Activated CD8-positive, alpha-beta memory T cell treated with anti-CD3 and anti-CD28 coated beads for 48 hours (primary cell): ENCODE measurements at places on chromosomes 13 and 19.

GRCh38 chr19:30854207-30854606 is 482.0 kb downstream of the ZNF536 start:
- no peak for DNase-seq

- DNase-seq: no peak
Measured at GRCh38 chr13:27037571-27037970, 134.0 kb downstream of the USP12 start.

DNA sequence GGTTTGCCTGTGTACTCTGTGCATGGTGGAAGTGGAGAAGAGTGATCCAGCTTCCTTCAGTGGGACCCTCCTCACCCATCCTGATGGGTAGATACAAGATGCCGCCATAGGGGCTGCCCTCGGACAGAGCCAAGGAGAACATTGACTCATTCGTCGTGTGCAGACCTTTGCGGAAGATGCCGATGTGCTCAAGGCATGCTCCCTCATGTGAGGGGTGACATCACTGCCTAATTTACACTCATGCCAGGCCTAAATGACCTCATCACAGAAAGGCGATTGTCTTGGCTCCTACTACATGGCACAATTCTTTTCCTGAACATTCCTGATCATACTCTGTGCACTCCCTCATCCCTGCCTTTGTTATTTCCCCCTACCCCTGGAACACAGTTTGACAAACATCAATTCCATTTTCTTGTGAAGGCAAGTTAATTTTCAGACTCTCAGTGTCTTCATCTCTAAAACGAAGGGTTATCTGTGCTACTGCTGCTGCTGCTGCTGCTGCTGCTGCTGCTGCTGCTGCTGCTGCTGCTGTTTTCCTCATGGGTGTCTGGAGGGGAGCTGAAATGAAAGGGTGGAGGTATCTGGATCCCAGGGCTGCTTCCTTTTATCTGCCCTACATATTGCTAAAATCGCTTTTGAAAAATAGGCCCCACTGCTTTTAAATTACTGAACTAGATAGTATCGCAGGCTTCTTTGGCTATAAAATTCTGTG is 146.5 kb upstream of the ARGLU1 start:
- no peak for DNase-seq

DNA sequence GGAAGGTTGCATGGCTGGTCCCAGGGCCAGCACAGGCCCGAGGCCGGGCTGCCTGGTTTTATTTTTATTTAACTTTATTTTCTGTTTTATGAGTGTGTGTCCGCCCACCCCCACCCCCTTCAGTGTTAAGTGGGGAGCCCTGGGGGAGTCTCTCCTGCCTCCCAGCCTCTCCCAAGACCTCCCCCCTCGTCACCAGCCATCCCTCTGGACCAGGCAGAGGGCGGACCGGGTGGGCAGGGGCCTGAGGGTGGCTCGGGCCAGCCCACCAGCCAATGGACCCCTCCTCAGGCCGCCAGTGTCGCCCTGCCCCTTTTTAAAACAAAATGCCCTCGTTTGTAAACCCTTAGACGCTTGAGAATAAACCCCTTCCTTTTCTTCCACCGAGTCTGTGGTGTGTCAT is 531 bp upstream of the TGFBR3L start:
- no peak for DNase-seq

GRCh38 chr13:102816708-102817107 is 17.8 kb downstream of the BIVM start:
- no peak for DNase-seq

DNA sequence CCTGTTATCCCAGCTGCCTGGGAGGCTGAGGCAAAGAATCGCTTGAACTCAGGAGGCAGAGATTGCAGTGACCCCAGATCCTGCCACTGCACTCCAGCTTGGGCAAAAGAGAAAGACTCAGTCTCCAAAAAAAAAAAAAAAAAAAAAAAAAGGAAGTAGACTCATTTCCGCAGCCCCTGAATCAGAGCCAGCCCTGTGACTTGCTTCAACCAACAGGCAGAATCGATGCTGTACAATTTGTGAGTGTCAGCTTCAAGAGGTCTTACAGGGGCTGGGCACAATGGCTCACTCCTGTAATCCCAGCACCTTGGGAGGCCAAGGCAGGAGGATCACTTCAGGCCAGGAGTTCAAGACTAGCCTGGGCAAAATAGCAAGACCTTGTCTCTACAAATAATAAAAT is 12.8 kb downstream of the ANKRD27 start:
- no peak for DNase-seq
